ENCODE measurements at places on chromosomes 3 and 15. TPM values are rescaled to one million over a fixed set of nuclear protein-coding genes. Genes with fewer than 3 reads are reported as not detected.

IGSF10 gene
- not detected for total RNA-seq

ACKR4 gene
- 0.31 TPM for total RNA-seq

USP50 gene
- total RNA-seq, result not detected

RYR3 gene
- under 0.01 TPM for total RNA-seq

CIP2A gene
- 24.5 TPM for total RNA-seq

PLA1A gene
- not detected for total RNA-seq

IL17RD gene
- 1.7 TPM for total RNA-seq

PAQR5 gene
- total RNA-seq, result 0.07 TPM

SLC9A9 gene
- total RNA-seq, result 2.0 TPM

DLEC1 gene
- total RNA-seq, result not detected

Measured in foreskin keratinocyte (primary cell).